ENCODE measurements at places on chromosomes 6 and 20.

GRCh38 chr6:66858196-66858595 lies 1151.2 kb upstream of the EYS start:
- DNase-seq: no peak

DNA sequence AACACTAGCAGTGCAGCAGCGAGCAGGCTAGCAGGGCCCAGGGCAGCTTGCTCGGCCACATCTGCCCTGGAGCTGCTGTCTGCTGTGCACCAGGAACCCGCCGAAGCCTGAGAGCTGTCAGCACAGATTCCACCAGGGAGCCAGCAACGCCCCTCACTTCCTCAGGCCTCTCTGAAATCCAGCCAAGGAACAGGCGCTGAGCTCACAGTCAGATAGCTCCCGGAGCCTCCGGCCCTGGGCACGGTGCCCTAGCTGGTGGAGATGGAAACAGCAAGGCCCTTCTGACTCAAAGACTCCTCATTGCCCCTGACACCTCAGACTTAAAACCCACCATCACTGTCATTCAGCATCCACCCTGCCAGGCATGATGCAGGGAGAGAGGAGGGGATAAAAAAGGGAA lies 839.4 kb downstream of the MAFB start:
- peak; percentile 76 for DNase-seq

GRCh38 chr6:165987483-165988301 lies 180.0 kb downstream of the TBXT start:
- peak; percentile 96 for DNase-seq

DNA sequence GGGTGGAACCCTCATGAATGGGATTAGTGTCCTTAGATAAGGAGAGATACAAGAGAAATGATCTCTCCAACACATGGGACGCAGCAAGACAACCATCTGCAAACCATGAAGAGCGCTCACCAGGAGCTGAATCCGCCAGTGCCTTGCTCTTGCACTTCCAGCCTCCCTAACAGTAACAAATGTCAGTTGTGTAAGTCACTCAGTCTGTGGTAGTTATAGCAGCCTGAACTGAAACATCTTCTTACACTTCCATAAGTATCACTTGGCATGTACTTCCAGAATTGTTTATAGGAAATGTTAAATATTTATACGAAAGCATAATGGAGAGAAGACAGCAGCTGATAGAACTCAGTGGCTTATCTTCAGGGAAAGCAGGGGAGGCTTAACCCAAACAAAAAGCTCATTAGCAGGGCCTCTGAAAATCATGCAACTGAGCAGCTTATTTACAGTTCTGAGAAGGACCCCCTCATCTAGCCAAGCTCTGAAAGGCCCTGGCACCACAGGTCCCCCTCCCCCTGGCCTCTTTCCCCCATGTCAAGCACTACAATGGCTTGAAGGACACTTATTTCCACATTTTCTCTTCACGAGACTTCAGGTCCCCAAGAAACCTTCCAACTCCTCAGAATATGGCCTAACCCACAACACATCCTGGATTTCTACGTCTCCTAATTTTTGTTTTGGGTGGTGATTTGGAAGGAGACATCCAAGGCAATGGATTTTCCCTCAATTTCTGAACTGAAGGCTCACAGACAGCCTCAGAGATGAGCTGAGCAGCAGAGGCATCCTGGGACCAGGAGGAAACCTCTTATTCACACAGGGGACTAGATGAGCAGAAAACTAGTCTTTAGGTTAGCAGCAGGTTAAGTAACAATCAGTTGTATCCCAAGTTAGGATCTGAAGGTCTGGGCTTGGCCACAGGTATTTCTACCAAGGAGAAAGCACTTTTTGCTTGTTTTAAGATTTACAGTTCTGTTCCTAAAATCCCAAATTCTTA lies 49.1 kb downstream of the GCLC start:
- no peak for DNase-seq

GRCh38 chr6:122730775-122731386 lies 48.6 kb upstream of the FABP7 start:
- no peak for DNase-seq

- DNase-seq: no peak
These were observed 48.3 kb upstream of the TRAF3IP2 start for GRCh38 chr6:111653979-111654378.

DNA sequence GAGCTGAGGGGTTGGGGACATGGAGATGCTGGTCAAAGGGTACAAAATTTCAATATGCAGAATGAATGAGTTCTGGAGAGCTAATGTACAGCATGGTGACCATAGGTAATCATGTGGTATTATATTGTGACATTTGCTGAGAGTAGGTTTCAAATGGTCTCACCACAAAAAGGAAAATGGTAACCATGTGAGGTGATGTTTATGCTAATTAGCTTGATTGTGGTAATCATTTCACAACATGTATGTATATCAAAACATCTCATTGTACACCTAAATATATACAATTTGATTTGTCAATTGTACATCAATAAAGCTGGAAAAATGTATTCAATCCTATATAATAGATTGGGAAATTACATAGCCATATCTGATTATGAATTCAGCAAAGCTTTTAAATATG lies 29.5 kb upstream of the TMEM14A start:
- DNase-seq: no peak

DNA sequence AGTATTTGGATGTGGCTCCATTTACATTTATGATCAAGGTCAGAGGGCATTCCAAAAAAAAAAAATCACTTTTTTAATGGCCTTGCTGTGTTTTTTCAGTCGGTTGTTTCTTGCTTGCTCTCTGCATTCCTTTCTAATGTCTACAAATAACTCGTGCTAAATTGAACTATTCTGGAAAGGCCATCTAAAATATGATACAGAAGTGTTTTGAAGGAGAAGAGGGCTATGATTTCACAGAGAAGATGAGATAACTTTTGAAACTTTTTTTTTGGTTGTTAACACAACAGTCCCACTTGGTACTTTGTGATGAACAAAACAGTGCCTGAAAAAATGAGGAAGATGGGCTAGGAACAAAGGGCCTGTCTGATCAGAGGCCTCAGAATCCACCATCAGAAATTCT lies 156.1 kb upstream of the SMLR1 start:
- DNase-seq: no peak

- DNase-seq: no peak
These were observed 133.7 kb upstream of the IFNGR1 start for GRCh38 chr6:137352859-137353258.

DNA sequence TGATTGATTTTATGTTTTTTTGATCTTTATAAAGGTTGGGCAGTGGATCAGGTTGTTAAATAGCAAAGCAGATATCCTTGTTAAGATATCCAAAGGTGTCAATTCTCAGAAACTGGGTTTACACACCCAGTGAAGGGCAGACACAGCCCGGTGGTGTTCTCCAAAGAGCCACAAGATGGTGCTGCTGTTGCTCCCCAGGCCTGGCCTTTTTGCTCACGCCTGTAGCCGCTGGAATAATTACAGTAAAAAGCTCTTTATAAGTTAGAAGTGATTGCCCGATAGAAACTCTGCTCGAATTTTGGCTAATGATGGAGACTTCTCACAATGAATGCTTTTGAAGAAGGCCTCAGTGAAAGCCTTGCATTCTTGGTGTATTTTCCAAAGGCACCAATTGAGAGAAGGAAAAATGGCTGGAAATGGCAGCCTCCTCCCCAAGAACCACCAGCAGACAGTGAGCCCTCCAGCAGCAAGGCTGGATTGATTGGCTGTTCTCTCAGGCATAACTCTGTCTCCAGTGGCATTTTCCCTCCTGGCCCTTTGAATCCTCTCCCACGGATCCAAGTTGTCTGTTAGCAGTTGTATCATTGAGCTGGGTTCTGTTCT lies 120.5 kb upstream of the CHD6 start:
- DNase-seq: no peak

GRCh38 chr6:110282412-110282811 lies 75.7 kb downstream of the METTL24 start:
- DNase-seq: no peak

GRCh38 chr6:26554697-26555504 lies 16.7 kb downstream of the HMGN4 start:
- DNase-seq: no peak

DNA sequence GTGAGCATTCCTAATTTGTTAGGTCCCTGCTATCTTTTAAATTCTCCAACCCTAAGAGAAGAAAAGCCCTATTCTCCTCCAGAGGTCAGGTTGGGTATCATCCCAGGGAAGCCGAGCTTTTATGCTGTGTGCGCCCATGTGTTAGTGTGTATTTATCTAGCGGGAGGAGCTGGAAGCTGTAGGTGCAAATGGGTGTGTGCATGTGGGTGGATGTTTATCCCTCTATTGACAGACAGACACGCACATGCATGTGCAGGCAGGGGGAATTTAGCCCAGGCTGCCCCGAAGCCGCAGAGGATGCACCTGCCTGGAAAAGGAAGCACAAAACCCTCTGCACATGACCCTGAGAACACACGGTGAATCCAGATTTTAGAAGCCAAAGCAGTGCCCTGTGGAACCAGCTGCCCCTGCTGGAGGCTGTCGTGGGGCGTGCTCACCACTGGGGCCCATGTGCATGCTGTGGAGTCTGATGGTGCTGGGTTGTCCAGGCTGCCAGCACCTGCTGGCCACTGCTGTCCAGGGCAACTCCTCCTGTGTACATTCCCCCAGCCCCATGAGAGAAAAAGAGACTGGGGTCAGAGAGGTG lies 397.5 kb downstream of the TAF4 start:
- DNase-seq: no peak

DNA sequence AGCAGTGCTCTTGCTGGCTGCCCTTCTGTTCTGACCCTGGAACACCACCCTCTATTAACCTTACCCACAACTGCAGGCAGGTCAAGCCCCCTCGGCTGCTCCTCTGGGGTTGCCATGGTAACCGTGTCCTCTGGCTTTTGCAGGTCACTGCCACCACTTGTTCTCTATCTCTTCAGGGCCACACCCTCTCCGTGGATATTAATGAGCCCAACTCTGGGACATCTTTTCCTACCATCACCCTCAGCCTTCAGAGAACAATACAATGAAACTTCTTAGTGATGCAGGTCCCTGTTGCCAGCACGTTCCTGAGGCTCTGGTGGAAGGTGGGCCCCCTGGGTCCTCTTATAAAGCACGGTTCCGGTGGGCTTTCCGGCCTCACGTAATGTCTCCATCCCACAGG lies 30.8 kb upstream of the MICB start:
- no peak for DNase-seq

- DNase-seq: no peak
These were observed 47.0 kb downstream of the GOPC start for GRCh38 chr6:117555262-117555849.

DNA sequence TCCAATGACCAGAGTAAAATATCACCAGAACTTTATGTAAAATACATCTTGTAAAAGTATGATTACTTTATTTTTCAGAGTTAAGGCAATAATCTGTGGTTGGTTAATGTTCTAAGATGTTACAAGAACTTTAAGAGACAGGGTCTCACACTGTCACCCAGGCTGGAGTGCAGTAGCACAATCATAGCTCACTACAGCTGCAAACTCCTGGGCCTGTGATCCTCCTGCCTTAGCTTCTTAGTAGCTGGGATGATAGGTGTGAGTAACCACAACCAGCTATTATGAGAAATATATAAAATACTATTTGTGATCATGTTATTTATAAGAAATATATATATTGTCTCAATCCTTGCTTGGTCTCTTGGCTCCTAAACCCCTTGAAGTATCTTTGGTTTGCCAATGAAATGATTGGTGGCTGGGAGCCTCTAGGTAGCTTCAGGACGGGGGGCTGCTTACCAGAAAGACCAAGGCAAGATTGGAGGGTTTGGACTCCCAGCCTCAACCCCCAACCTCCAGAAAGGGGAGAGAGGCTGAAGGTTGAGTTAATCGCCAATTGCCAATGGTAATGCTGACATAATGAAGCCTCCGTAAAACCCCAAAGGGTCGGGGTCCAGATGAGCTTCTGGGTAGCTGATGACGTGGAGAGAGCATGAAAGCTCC lies 15.4 kb downstream of the SOD2 start:
- no peak for DNase-seq

GRCh38 chr6:81476881-81477280 lies 275.6 kb downstream of the TENT5A start:
- DNase-seq: no peak

- DNase-seq: no peak
These were observed 15.9 kb downstream of the TMEM200A start for GRCh38 chr6:130381459-130382380.

All from brain pericyte (primary cell).